ENCODE measurements at places on chromosomes 5 and 9.

- no peak for DNase-seq
Observed at GRCh38 chr9:87494970-87495471, 2.6 kb upstream of the DAPK1 start.

GRCh38 chr5:130206686-130207085 lies 302.4 kb downstream of the CHSY3 start:
- no peak for DNase-seq

DNA sequence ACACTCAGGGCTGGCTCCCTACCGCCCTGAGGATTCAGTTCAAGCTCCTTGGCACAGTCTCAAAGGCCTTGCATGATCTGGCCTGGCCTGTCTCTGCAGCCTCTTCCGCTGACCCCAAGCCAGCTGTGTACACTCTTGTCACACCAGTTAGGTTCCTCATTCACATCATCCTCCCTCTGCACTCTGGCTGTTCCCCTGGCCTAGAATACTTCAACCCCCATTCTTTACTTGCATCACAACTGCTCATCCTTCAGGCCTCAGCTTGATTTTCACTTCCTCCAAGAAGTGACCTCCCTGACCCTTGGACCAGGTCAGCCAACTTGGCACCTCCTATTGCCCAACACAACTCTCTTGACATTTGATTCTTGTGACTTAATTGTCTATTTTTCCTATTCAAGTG lies 18.9 kb upstream of the PFDN1 start:
- DNase-seq: no peak

- no peak for DNase-seq
Observed at GRCh38 chr9:22088717-22089061, 79.6 kb upstream of the CDKN2B start.

GRCh38 chr9:92141144-92142129 lies 26.2 kb upstream of the SPTLC1 start:
- peak; percentile 85 for DNase-seq

- DNase-seq: no peak
Observed at GRCh38 chr9:12643686-12644085, 49.5 kb upstream of the TYRP1 start.

GRCh38 chr9:12699529-12699928 lies 6.3 kb downstream of the TYRP1 start:
- DNase-seq: no peak

DNA sequence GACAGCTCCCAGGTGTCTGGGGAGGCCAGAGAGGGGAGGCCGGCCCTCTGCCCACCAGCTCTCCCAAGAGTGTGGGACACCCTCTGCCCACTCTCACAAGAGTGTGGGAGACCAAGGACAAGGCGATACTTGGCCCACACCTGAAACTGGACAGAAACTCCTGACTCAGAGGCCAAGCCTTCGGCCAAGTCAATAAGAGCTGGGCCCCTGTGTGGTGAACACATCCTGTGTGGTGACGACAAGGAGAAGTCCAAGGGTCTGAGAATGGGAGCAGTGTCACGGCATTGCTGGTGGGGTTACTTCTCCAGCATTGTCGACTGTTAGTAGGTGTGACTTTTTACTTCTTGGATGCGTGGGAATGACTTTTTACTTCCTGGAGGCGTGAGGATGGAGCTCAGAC lies 14.6 kb upstream of the F2RL1 start:
- no peak for DNase-seq

DNA sequence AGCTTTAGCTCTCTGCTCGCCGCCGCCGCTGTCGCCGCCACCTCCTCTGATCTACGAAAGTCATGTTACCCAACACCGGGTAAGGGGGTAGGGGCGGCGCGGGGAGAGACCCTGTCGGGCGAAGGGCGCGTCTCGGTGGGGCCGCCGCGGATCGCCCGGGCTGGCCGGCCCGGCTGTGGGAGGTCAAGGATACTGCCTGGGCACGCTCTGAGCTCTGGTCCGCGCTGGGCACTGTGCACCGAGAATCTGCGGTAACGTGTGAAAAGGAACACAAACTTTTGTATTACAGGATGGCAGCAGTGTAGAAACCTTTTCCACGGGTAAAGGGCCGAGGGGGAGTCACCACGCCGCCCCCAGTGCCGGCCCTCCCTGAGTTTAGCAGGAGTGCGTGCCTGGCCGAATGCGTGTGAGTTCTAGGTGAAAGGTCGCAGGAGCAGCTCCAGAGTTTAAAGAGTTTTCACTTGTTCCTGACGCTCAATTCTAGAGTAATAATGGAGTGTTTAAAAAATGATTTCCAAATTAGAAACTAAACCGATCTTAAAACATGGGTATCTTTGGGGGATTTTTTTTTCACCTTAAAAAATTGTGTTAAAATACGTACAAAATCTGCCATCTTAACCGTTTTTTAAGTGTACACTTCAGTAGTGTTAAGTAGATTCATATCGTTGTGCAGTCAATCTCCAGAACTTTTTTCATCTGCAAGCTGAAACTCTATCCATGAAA lies at the start of gene HSDL2:
Gene HSDL2, plus strand, starts transcription at position 7 of the 723 bp plus-strand sequence. Its CDS starts 56 bp downstream, at position 63.
- DNase-seq: no peak

DNA sequence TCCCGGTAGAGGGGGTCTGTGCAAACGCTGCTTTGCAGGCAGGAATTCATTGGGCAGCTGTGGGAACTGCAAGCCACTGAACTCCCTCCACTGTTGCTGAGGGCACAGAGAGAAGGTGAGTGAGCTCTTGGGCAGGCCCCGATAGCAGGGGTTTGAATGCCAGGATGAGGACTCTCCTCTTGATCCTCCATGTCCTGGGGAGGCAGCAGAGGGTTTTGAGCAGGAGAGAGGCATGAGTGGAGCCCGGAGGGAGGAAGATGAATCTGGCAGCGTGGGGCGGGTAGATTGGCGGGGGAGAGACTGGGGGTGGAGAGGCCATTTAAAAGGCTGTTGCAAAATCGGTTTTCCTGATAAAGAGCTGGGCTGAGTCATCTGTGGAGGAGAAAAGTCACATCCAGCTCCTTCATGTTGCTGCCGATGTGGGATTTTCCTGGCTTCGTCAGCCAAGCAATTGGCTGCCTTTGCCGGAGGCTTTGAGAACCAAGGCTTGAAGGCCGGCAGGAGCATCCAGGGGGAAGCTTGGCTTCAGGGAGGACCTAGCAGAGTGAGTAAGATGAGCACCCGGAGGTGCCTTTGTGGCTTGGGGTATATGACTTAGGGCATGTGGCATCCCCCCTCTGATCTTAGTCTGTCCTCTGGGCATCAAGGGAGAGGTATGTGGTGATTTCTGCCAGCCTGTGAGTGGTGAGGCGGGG lies at the start of gene SYNPO:
Gene SYNPO, plus strand, starts transcription at position 350 of the 695 bp plus-strand sequence. CDS start 7,616 bp downstream, outside the sequence.
- DNase-seq: peak; percentile 63

DNA sequence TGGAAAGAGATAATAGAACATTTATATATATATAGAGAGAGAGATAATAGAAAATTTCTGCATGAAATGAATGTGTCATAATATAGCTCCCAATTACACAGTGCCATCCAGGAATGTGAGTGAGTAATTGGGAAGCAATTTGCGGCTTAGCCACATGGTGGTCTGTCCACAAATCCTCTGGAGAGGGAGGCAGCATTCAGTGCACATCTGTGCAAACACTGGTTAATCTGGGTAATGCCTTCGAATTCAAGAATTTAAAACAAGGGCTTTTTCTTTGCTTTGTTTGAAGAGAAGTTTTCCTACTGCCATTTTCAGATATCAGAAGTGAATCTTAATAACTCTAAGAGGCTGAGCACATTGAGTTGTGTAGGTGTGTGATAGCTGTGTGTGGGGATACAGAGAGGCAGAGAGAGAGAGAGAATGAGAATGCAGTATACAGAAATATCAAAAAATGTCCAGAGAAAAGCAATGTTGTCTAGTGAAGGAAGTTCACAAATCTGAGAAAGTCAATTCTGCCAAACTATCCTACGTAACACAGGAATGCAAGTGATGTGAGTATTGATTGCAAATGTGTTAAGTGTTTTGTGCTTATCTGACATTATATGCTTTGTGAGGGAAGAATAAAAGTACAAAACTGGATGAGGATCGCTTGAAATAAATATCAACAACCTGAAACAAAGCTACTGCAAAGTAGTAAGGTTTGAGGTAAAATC lies 134.6 kb downstream of the EDIL3 start:
- peak; percentile 21 for DNase-seq

DNA sequence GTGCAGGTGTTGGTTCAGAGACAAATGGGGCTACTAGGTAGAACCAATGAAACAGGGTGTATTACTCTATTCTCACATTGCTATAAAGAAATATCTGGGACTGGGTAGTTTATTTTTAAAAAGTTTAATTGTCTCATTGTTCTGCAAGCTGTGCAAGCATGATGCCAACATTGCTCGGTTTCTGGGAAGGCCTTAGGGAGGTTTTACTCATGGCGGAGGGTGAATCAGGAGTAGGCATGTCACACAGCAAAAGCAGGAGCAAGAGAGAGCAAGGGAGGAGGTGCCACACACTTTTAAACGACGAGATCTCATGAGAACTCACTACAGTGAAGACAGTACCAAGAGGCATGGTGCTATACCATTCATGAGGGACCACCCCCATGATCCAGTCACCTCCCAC lies 134.6 kb downstream of the PIK3R1 start:
- DNase-seq: no peak

GRCh38 chr5:10460252-10460906 lies 18.7 kb downstream of the ROPN1L start:
- no peak for DNase-seq

DNA sequence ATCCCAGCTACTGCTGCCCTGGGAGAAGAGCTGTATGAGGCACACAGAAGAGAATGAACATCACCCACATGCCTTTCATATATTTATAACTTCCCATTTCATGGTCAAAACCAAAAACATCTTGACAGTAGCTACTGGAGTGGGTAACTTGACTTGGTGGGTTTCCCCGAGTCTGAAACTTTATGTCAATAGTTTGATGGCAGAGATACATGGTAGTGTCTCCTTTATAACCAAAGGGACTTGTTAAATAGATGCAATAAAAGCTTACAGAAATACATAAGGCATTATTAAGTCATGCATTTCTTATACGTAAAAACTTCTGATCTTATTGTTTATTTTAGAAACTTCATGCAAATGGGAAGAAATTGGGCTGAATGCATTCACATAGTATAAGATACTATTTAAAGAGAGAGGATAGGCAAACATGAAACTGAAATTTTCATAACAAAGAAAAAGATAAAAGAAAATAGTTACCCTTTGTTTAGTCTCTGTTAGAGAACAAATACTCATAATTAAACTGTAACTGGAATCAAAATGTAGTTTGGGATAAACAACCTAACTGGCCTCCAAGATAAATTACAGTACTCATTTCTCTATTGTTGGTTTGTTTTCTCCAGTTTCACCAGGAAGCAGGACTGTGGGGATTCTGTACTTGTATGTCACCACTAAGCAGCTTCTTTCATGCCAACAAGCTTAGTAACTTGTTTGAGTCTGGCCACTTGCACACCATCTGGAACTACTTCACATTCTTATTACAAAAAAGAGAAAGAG lies 459.3 kb upstream of the MEF2C start:
- DNase-seq: no peak

DNA sequence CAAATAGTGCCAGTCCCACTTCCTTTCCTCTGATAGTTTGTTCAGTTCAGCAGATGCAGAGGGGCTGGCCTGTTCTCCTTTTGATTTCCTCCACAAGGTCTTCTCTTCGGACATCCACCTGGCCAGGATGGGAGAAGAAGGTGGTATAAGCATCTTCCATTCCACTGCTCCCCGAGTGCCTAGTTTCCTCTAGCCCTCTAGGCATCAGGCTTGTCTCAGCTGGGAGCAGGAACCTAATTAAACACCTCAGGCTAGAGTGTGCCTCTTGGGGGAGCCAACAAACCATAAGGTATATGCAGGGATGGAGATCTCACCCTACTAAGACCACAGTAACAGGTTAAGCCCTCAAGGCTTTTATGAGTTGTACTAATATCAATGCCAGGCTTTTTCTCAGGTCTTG lies 835 bp upstream of the DND1 start:
- no peak for DNase-seq

DNA sequence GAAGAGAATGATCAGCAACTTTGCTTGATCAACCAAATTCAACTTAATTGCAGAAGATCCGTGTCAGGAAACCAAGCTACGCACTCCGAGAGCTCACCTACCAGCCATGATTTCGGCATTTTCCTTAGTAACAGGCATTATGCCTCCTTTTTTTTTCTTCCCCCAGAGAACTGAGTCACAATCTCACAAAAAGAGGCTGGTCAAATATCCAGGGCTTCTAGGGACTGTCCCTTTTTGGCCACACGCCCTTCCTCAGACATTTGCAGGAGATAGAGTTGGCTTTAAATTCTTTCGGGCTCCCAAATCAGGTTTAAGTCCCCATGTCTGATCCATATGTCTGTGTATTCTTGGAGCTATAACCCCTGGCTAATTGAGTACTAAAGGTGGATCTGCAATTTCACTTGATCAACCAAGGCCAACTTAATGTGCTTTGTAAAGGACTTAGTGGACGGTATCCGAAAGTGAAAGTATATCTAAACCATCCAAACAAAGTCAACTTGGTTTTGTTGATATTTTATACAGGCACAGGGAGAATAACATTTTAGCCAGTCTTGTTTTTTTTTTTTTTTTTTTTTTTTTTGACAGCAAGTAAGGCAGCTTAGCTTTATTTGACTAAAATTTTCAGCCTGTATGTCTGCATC lies 100.8 kb upstream of the TBCA start:
- DNase-seq: no peak

GRCh38 chr5:51622161-51622790 lies 239.0 kb downstream of the ISL1 start:
- peak; percentile 18 for DNase-seq

DNA sequence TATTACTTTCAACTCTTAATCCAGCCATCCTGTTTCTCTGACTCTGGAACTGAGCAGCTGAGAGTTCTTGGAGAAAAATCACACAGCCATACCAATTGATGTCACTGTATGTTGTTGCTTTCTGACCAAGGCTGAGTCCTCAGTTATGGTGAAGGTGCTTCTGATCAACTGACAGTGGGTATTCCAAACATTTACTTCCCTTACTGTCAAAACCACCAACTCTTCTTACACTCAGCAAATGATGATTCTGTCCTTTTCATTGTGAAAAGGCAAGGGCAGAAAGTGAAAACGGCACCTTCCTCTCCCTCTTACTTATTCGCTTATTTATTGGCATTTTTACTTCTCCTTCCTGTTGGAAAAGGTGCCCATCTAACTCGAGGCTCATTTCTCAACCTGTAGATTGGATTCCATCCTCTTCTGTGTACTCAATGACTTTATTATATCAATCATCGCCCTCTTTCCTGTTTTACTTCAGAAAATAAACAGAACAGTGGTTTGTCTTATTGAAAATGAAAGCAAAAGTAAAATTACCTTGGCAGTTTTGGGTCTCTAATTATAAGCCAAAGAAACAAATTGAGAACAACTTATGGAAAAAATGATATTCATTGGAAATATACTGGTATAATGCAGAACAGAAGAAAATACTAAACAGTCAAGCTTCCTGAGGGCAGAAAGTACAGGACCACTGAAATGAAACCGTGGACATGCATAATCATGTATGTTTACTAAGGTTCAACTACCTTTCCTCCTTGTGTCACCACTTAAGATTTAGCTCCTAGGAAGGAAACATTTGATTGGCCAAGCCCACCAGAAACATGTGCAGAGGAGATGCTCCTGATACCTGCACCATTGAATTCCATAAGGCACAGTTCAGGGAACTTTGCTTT lies 104.5 kb upstream of the CHD1 start:
- no peak for DNase-seq

- DNase-seq: no peak
Observed at GRCh38 chr9:123338710-123339665, 17.0 kb upstream of the CRB2 start.

- peak; percentile 89 for DNase-seq
Observed at GRCh38 chr9:131382850-131383729, 10.8 kb upstream of the PRRC2B start.

All from ELF-1 (cell line).